ENCODE measurements at places on chromosomes 12 and 14.
A peak's percentile ranks its signal among the peaks of the same experiment; 100 is the strongest.

DNA sequence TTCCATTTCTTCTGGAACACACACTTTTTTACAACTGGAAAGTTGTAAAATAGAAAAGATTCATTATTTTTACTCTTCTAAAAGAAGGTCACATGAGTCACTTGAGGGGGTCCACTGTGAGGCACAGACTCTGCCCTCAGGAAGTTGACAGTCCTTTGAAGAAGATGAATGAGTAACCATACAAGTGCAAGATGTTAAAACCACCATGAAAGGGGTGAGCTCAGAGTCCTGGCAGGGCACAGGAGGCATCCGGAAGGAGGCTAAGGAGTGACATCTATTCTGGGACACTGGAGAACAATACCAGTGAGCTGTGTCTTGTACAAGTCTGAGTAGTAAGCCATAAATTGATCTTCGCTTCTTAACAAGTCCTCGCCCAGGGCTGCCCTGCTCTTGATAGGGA, 126.0 kb upstream of the FRMD6 start:
- DNase-seq: no peak

DNA sequence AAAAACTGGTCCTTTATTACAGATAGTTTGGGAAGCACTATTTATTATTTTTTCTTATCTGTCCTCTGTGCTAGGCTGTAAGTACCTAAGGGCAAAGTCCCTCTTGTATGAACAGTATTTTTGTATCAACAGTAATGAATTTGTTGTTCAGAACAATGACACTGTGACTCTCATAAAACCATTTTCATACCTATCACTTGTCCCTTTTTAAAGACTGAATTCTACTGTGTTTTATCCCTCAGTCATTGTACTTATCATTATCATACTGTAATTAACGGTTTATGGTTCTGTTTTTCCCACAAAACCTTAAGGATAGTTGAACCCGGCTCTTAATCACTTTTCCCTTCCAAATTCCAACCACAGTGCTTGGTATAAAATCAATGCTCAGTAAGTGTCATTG, 69.4 kb downstream of the SRGAP1 start:
- DNase-seq: no peak

DNA sequence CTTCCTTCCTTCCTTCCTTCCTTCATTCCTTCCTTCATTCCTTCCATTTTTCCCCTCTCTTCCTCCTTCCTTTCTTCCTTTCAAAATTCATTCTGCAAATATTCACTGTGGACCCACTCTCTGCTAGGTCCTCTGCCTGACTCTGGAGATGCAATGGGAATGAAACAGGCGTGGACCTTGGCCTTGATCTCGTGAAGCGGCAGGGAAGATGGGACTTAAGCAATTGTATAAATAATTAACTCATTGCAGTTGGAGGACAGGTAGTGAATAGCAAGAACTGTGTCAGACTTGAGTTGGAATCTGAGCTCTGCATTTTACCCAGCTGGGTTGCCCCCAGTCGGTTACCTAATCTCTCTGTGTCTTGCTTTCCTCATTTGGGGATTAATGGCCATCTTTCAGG, 230.6 kb upstream of the LHX5 start:
- no peak for DNase-seq

- DNase-seq: no peak
Measured at GRCh38 chr14:96565811-96566210, 63.6 kb downstream of the PAPOLA start.

DNA sequence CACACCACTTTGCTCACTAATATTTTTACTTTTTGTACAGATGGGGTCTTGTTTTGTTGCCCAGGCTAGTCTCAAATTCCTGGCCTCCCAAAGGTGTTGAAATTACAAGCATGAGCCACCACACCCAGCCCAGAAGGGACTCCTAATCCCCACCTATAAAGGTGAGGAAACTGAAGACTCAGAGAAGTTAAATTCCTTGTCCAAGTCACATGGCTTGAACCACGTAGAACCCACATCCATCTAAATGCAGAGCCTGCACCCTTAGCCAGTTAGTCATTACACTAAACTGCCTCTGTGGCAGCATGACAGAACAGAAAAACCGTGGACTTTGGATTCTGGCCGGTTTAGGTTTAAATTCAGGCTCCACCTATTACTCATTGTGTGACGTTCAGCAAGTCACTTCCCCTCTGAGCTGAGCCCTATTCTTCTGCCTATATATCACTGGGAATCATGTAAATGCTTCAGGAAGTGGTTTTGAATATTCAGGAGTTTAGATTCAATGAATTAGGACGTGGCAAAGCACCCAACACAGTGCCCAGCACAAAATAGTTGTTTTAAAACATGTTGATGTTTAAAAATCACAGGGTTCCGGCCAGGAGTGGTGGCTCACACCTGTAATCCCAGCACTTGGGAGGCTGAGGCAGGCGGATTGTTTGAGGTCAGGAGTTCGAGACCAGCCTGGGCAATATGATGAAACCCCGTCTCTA, 3.0 kb upstream of the CORO1C start:
- DNase-seq: peak; percentile 86

- peak; percentile 75 for DNase-seq
Measured at GRCh38 chr12:16359512-16360491, 12.4 kb downstream of the MGST1 start.

DNA sequence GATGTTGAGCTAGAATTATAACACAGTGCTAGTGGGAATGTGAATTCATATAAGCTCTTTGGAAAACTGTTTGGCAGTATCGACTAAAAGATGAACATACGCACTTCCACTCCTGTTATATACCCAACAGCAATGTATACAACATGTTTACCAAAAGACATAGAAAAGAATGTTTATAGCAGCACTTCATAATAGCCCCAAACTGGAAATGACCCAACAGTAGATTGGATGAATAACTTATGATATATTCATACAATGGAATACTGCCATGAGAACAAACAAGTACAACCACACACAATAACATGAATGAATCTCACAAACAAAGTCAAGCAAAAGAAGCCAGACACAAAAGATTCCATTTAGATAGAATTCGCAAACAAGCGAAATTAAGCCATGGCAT, 28.5 kb upstream of the CDKN3 start:
- no peak for DNase-seq

DNA sequence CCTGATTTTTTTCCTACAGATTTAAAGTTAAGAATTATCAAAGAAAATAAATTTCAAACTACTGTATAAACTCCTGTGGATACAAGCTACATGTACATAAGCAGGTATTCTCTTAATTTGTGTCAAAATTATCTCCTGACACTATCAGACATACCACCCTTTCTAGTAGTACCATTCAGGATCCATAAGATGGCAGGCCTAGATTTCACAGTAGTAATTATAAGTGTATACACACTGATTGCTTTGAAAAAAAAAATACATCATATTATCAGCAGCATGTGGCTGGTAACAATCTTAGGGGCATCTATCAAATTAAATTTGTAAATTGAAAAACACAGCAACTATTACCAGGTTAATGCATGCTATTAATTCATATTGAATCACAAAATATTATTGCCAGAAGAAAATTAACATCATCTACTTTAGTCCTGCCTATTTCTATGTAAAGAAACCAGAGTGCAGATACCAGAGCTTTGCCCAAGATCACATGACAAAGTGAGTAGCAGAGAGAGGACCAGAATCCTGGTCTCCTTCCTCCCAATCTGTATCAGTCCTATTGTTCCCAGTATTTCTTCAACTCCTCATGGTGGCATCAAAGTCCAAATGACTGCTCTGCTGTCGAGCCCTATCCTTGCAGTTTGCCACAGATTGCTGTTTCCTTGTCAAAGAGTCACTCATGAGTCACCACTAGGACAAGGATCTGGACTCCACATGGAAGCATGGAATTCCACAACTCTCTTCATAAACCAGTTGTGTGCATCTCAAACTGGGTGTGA, 27.7 kb upstream of the CALM1 start:
- no peak for DNase-seq

DNA sequence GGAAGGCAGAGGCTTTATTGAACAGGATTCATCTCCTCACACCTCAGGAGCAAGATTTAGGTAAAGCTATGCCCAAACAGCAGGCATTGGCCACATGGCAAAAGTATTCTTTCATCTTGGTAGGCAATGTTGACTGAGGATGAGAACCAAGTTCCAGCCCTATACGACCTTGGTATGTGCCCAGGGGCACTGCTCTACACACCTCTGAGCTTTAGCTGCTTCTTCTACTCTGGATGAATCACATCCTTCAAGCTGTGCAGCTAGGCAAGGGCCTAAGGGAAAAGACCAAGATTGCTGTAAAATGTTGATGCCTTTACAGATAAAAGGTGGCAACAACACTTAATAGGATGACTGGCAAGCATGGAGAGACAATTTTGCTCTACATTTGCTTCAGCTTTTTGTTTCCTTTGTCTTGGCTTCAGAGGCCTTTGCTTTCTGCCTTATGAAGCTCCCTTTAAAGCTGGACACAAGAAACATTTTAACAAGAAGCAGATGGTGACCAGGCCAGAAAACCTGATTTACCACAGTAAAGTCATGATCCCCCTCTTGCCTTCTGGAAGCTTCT, 183.3 kb upstream of the KITLG start:
- no peak for DNase-seq

DNA sequence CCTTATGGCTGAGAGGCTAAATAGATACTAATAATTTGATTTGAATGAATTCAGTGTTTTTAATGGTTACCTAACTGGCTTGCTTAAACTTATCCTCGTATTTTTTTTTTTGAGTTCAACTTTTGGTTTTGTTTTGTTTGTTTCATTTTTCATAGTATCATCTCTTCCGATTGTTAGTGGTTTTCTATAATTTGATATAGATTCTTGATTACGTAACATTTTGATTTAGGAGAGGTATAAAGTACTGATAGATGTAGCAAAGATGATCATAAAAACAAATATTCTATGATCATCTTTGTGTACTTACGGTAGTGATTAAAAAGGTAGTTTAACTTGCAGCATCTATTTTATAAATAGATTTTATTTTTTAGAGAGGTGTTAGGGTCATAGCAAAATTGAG, 93.0 kb downstream of the ALX1 start:
- DNase-seq: no peak

DNA sequence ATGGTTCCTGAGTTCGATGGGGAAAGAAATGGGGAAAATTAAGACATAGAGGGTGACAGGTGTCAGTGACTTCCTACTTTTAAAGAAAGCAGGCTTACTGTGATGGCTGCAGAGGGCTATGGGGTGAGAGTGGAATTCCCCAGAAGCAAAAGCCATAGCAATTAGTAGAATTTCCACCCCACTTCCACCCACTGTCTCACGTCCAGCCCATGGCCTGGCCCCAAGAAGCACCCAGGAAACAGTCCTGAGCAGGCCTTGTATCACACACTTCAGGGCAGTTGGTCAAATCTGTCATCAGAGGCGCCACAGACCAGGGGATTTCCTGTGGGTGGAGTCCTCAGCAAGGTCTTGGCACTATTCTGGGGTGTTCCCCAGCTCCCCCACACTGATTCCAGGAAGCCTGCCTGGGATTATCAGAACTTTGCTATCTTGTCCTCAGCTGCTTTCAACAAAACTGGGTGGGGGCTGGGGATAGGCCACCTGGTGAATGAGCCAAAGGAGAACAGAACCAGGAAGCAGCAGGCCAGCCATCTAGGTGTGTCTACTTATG, 120.1 kb upstream of the CCND2 start:
- no peak for DNase-seq

GRCh38 chr12:25728056-25728595, 175.0 kb upstream of the LMNTD1 start:
- DNase-seq: no peak

DNA sequence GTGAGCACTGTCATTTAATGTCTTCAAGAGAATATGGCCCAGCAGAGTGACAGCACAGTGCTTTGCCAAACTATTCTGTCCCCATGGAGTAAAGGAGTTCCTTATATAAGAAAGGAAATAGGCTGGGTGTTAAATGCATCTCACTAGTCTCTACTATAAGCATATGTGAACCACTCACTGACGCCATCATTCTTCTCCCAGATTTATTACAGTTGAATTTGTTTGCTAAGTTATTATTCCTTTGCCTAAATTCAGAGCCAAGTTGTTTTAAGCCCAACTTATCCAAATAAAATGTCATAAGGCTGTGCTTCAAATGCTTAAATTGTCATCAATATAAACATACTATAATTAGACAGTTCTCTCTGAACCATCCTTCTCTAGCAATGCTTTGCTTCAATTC, 151.6 kb downstream of the KCNA5 start:
- no peak for DNase-seq

- peak; percentile 1 for DNase-seq
Measured at GRCh38 chr12:81294325-81295190, 216.7 kb downstream of the ACSS3 start.

DNA sequence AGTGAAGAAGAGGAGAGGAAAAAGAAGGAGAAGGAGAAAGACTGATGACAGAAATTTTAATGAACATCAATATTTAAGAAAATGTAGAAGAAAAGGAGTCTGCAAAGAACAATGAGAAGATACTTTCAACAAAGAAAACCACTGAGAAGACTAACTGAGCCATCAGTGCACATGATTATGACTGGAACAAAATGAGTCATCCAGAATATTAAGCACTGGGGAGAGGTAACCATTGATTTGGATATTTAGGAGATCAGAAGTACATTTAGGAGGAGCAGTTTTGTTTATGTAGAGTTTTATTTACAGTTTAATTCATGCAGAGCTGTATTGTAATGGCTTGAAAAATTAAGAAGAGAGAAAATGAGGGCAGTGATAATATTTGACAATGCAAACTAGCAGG, 159.1 kb downstream of the C12orf50 start:
- peak; percentile 23 for DNase-seq

- DNase-seq: peak; percentile 43
Measured at GRCh38 chr12:79023784-79024183, 159.2 kb downstream of the SYT1 start.

- DNase-seq: peak; percentile 33
Measured at GRCh38 chr12:26465419-26466097, 270.2 kb downstream of the SSPN start.

- no peak for DNase-seq
Measured at GRCh38 chr12:109738209-109738608, 24.6 kb downstream of the FAM222A start.

DNA sequence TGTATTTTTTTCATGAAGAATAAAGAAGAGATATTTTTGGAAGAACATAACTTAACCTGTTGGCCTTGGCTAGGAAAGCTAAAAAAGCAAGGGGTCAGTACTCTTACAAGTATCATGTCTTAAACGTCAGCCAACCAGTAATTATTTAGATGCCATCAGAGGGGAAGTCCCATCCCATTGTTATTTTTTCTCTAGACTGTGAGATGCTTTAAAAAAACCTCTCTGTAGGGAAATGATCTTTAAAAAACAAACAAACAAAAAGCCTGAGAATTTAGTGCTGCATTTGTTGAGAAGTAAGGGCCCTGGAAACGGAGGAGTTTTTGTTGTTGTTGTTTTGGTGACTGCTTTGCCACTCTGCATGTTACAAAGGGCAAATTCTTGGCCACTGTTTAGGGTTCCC, 474.0 kb downstream of the ZFP36L1 start:
- no peak for DNase-seq

DNA sequence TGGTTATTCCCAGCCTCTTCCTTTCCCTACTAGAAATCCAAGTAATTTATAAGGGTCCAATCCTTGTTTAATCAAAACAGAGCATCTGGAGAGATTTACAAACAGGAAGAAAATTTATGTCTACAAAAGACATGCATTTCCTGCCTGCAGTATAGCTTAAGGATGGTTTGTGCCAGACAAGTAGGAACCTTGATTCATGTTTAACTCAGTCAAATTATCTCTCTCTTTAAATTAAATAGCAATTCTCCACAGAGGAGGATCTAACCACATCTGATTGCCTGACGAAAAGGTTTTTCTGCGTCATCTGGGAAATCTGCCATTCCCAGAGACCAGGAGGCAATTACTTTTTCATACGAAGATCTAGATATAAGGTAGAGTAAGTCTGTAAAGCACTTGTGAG, 105.2 kb downstream of the ZFC3H1 start:
- peak; percentile 5 for DNase-seq

Data from fibroblast of pulmonary artery (primary cell).